NCI-H82 (cell line): ENCODE measurements at places on chromosomes 6 and 20.

- no peak for DNase-seq
These were observed 829 bp downstream of the MANBAL start for GRCh38 chr20:37290158-37290810.

DNA sequence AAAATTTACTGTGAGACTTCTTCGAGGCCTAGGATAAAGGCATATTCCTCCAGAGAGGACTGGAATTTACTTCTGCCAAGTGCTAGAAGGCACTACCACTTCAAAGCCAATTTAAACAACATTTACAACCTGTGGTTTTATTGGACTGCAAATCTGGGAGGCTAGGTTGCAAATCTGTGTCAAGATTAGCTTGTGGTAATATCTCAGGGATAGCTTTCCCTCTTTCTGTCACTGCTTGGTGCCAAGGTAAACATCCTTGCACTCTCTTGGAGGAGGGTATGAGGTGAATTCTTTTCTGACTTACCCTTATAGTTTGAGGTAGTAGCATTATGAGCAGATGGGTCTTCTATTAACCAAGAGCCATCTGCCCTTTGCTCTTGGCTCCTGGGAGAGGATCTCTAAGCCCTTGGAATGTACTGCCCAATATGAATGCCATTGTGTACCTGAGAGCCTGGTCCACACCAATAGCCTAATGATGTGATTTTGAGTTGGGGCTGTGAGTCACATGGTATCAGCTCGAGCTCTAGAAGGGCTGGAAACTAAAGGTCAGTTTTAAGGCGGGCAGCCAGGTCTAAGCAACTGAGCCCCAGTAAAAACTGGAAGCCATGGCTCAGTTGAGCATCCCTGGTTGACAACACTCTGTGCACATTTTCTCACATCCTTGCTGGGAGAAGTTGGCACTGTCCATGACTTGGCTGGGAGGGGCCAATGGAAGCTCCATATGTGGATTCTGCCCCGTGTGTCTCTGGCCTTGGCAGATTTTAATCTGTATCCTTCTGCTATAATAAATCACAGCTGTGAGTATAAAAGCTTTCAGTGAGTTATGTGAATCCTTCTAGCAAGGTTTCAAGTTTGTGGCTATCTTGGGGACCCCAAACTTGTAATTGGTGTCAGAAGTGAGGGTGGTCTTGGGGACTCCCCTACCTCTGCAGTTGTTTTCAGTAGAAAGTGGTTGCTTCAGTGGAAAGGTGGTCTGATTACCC is 188.1 kb downstream of the UBE3D start:
- peak; percentile 31 for DNase-seq

GRCh38 chr6:52543729-52544601 is 32.9 kb downstream of the TRAM2 start:
- no peak for DNase-seq

DNA sequence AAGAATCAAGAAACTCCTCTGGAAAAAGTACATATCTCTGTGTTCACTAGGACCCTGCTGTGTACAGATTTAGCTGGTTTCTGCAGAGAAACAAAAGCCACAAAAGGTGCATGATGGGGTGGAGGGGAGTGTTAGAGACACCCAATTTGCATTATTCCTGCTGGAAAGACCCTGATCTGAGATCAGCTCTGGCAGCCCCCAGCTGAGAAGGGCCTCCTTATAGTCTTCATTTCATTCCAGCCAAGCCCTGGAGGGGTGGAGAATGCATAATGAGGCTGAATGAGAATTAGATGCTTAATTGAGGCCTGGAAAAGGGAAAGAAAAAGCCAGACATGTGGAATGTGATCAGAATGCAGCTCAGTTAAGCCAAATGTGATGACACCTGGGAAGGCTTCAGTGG is 545.6 kb downstream of the KIF16B start:
- no peak for DNase-seq

- DNase-seq = no peak
These were observed 312.9 kb downstream of the SAMD5 start for GRCh38 chr6:147821295-147821897.

- DNase-seq = no peak
These were observed 29.5 kb downstream of the BEND6 start for GRCh38 chr6:56984361-56984760.

- DNase-seq = no peak
These were observed 196.1 kb downstream of the TRIM27 start for GRCh38 chr6:28727559-28728211.

DNA sequence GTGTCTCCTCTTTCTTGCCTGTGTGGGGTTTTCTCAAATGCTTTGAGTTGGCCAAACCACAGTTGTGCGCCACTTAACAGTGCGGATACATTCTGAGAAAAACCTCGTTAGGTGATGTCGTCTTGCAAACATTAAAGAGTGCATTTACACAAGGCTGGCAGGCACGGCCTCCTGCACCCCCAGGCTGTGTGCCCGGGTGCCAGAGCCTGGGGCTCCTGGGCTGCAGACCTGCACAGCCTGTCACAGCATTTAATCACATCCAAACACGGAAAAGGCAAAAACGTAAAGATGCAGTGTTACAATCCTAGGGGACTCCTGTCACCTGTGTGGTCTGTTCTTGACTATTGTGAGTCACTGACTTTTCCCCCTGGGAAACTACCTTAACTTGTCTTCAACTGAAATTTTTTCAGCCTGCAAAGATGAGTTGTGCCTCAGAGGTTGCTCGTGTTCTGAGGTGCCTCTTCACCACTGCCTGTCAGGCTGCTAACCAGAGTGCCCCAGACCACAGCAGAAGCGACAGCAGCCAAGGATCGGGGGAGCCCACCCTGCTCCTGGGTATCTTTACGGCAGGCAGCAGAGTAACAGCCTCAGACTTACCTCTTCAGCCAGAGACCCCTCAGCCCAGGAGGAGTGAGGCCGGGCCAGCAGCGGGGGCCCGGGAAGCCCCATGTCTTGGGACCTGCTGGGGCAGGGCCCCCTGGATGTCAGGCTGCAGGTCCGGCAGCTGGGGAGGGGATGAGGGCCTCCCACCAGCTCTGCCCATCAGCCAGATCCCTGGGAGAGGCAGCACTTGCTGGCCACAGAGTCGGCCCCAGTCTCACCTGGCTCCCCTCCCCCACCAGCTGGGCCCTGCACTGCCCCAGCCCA is 683 bp upstream of the C20orf204 start:
- DNase-seq = no peak

- no peak for DNase-seq
These were observed 320.9 kb upstream of the SASH1 start for GRCh38 chr6:148021699-148022098.
